ENCODE measurements at places on chromosomes 13 and 19. TPM values are rescaled to one million over a fixed set of nuclear protein-coding genes. Genes with fewer than 3 reads are reported as not detected.

NANOS3 gene
- not detected for total RNA-seq

ATP8B3 gene
- total RNA-seq: 0.52 TPM

BORA gene
- 2.8 TPM for total RNA-seq

LILRB4 gene
- not detected for total RNA-seq

ZNF723 gene
- not detected for total RNA-seq

PRR22 gene
- total RNA-seq: 0.33 TPM

HIPK4 gene
- under 0.01 TPM for total RNA-seq

LPAR2 gene
- 0.54 TPM for total RNA-seq

SIAH3 gene
- total RNA-seq: not detected
